ENCODE measurements at places on chromosomes 11 and 22. TPM values are rescaled to one million over a fixed set of nuclear protein-coding genes. Genes with fewer than 3 reads are reported as not detected.

The OR10D3 gene
- not detected for total RNA-seq

- no peak for DNase-seq
Observed at GRCh38 chr11:71518506-71519471, 8.3 kb upstream of the KRTAP5-7 start.

GRCh38 chr11:126080161-126080941 is 17.7 kb upstream of the CDON start:
- DNase-seq: no peak

The PSMC3 gene
- total RNA-seq: 230 TPM

DNA sequence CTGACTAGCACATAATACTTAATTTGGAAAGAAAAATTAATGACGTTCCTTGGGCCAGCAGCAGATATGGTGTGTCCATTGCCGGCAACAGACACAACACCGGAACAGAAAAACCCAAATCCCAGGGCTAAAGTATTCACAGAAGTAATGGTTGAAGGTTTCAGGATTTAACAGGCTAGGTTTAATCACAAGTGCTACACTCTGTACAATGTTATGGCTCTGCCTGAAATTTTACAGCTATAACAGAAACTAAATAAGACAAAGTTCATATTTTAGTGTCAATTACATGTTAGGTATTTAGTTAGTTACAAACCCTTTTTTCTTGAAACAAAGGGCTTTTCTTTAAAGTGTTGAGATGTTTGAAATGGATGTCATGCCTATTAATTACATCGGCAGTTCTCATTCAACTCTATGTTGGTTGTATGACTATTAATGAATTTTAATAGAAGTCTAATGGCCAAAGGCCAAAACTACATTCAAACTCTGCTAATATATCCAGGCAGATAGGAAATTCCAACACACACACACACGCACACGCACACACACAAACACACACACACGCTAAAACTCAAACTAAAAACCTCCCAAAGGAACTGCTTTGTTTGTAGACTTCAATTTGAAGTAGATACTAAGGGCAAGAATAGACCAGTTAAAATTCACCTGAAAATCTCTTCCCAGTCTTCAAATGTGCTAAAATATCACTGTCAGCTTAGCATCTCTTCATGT is 27.8 kb upstream of the CLNS1A start:
- no peak for DNase-seq

The BTG4 gene
- total RNA-seq: not detected

The CARD18 gene
- total RNA-seq: not detected

The PKDREJ gene
- not detected for total RNA-seq

DNA sequence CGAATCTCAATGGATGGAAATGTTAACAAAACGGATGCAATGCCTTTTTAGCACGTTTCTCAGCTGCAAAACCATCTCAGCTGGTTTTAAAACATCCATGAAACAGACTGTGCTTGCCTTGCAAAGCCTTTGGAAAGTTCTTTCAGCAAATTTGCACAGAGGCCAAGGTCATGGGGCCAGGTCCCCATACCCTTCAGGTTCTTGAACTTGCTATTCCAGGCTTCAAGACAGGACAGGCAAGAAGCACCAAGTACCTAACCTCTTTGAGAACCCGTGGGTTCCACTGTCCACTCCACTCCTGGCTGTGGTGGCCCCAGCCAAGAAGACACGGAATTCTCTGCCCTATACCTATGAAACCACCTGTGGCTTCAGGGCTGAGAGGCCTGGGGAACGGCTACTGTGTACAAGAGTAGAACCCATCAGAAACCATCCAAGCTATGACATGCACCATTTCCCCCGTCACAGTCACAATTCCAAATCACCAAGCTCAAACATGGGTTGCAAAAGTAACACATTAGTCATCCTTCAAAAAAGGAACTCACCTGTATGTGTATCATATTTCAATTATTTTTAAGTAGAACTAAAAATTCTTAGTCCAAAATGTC is 17.0 kb downstream of the TNKS1BP1 start:
- no peak for DNase-seq

The NLRP10 gene
- total RNA-seq: not detected

- no peak for DNase-seq
Observed at GRCh38 chr22:46969491-46969890, 207.0 kb downstream of the TBC1D22A start.

DNA sequence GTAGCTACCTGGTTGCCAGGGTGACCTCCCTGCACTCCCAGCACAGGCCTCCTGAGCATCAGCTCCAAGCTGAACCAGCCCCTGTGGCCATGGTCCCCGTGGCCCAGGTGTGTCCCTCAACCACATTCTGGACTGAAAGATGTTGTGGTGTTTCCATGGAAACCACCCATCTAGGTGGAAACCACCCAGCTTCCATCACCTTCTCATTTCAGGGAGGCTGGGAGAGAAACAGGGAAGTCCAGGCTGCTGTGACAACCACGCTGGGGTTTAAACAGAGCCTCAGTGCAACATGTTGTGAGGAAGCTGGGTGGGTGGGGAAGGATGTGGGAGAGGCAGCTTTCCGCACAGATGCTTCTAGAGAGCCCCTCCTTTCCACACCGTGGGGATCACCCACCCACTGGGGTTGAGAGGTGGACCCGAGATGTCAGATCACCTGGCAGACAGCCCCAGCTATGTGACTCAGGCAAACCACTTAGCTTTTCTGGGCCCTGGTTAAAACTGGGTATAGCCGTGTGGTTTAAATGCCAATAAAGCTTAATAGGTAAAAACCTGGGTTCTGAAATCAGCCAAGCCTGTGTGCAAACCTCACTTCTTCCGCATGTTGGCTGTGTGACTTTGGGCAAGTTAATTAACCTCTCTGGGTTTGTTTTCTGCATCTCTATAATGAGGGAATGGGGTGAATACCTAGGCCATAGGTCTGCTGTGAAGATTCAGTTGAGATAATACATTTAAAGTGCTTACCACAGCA is 46.4 kb downstream of the CD82 start:
- DNase-seq: peak; percentile 89

DNA sequence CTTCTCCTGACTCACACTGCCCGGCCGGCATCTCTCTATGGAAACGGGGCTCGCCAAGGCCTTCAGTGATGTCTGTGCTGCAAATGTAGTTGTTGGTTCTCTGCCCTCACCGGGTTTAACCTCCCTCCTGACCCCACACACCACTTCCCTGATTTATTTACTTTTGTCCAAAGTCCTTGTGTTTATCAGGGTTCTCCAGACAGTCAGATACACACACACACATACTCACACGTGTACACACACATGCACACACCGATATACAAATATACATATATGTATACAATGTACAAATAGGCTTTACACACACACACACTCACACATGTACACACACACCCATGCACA is 647.0 kb downstream of the BRD1 start:
- DNase-seq: no peak

DNA sequence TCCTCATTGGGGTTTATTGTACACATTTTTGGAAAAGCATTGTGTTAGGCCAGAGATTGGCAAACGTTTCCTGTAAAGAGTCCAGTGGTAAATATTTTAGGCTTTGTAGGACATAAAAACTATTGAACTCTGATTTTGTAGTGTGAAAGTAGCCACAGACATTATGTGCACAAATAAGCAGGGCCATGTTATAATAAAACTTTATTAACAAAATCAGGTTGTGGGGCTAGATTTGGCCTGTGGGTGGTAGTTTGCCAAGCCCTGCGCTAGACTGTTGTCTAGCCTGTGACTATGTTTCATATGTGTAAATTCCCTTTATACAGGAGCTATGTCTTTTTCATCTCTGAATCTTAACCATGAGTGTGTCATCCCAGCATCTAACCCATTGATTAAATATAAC is 104.1 kb downstream of the FBXO7 start:
- no peak for DNase-seq

The CTSF gene
- 1.2 TPM for total RNA-seq

The CAVIN3 gene
- 36.0 TPM for total RNA-seq

DNA sequence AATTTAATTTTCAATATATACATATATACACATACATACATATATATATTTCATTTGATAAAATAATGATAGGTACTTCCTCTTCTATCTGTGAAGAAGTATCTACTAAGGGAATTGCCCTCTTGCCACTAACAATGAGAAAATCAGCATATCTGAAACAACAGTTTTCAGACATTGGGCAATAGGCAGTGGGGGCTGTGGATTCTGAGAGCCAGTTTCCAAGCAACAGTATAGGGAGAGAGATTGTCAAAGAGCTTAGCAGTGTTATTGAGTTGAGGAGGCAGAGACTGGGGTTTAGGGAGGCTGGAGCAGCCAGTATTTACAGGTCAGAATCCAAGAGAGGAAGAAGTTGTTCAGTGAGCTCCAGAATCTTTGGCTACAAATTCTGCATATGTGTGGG is 119.3 kb downstream of the ARFGAP2 start:
- DNase-seq: no peak

DNA sequence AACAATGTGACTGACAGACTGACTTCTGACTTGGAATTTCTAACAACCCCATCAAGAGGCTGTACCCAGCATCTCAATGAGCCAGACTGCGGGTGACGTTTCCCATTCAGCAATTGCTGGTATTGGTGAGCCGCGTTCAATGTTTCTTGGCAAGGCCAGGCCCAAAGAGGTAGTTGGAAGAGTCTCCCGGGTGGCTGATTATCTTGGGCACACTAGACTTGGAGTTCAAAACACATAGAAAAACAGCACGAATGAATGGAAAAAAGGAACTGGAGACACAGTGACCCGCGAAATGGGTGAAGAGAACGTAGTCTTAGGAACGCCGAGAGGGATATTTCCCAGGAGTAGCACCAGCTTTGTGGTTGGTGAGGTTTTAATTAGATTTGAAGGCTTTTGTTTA is 115.7 kb downstream of the RPS6KA4 start:
- no peak for DNase-seq

The KRTAP5-1 gene
- total RNA-seq: not detected

- DNase-seq: no peak
Observed at GRCh38 chr11:126341760-126342161, 13.7 kb upstream of the ST3GAL4 start.

- peak; percentile 94 for DNase-seq
Observed at GRCh38 chr22:28882878-28883656, at the start of gene ZNRF3. TSS of gene ZNRF3 (plus strand) at chr22:28883572. CDS start at chr22:28883767, 195 bp downstream.

DNA sequence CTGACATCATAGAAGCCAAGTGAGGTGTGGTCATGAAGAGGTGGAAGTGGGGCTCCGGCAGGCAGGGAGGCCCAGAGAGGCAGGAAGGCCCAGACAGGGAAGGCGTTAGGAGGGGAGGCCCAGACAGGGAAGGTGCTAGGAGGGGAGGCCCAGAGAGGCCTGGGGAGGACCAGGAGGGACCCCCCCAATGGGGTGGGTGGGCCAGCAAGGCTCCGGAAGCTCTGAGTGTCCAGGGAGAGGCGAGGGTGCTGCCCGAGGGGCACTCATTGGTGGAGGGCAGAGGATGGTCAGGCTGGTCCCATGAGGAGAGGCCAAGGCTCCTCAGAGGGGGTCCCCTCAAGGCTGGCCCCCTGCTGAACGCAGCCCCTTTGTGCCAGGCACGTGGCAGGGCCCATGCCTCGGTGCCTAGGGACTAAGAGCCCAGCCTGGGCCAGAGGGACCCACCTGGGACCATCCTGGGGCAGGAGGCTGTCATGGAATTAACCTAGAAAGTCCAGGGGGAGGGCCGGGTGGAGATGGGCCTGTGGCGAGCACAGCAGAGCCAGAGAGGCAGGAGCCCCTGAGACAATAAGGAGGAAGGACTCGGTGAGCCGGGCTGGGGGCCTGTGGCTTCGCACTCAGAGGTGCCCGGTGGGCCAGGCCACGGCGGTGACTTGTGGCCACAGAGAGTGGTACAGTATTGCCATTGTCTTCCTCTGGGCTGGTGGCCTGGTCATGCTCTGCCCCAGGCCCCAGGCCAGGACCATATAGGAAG is 12.2 kb downstream of the PHLDA2 start:
- DNase-seq: no peak

The ESAM gene
- not detected for total RNA-seq

DNA sequence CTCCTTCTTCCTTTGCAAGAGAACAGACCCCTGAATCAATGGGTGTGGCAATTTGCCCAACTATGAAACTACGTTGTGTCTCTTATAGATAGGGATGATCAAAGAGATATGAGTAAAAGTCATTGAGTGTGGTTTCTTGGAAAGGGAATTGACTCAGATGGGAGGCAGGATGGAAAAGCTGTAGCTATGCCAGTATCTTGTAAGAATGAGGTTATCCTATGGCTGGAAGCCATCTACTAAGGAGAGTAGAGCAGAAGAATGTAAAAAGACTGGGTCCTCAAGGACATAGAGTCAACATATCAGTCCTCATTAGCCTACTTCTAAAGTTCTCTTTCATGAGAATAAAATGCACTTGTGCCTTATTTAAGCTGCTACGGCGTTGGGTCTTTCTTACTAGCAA is 78.9 kb upstream of the POU2AF2 start:
- no peak for DNase-seq

DNA sequence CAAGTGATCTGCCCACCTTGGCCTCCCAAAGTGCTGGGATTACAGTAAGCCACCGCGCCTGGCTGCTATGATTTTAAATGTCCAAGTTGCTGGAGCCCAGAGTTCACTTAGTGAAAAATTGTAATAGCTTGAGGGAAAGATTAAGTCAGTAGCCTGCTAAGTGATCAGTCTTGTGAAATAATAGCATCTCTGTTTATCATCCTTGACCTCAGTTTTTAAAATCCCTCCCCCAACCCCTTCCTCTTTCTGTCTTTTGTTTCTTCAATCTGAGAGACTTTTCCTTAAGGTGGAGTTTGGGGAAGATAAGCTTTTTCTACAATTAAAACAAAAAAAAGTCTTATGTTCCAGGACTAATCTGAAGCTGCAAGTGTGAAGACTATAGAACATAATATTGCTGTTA is 6.4 kb downstream of the HIPK3 start:
- DNase-seq: no peak

The LMO1 gene
- not detected for total RNA-seq

The YIF1A gene
- total RNA-seq: 108 TPM

DNA sequence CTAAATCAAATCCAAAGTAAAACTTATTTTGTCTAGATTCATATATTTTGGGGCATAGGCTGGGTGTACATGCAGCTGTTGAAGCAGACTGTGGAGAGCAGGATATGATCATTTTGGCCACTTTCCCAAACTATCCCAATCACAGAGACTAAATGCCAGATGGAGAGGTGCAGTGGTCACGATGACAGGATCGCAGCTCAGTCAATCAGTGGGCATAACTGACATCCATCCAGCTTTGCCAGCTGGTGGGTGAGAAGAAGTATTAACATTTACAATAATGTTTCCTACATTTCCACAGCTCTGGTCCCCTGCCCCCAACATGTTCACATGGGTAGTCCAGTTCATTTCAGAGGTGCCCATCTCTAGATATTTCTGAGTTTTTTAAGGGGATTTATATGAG is 255.5 kb upstream of the SESN3 start:
- no peak for DNase-seq

DNA sequence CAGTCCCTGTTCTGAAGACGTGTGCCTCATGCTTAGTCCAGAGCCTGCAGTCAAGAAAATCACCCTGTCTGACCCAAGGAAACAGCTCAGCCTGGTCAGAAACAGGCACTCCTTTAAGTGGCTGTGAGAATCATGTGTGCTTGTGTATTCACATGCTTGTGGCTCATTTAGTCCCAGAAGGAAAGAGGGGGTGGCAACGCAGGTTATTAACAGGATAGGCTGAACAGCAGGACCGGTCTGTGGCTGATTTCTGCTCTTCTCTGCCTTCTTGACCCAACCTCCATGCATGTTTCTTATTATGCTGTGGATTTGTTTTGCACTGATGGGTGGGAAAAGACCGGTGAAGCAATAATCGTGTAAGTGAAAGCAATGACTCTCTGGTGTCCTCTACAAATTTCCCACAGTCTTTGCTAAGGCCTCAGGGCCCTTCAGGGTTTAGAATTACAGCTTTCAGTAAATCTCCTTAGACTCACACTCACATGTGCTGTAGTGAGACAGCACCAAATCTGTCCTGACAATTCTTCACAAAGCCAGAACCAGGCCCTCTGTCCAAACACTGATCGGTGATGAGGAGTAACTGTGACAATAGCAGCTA is 288.1 kb downstream of the ETS1 start:
- peak; percentile 75 for DNase-seq

- no peak for DNase-seq
Observed at GRCh38 chr11:69541001-69541285, 59.5 kb downstream of the LINC01488 start.
